ENCODE measurements at places on chromosomes 6 and 20.

- no peak for DNase-seq
These were observed 17.8 kb downstream of the HIVEP2 start for GRCh38 chr6:142927271-142927580.

DNA sequence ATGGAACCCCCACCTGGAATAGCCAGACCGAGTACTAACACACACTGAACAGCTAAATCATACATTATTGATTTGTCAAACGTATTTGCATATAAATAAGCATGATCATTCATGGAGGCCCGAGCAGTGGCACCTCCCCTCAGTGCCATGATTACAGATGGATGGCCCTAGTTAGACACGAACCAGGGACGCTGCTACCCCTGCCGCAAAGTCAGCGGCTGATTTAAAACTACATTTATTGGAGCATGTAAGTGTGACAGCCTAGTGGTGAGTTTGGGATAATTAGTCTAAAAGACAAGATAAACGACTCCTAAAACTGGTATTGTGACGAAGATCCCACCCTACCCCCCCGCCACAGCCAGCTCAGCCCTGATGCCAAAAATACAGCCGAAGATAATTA lies 159.1 kb upstream of the MAFB start:
- DNase-seq, result no peak

DNA sequence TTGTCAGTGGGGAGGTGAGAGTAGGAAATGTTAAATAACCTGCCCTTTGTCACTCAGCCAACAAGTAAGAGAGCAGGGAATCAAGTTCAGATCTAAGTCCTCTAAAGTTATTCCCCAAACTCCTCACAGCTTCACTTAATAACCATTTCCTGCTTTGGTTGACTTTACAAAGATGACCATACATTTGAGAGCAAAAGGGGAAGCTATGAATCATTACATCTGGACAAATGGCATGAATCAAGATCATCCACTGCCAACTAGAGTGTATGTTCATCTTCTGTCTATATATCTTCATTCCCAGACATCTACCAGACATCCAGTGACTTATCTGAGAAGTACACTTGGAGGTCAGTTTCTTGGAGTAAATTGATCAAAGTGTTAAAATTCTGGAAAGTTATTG lies 15.1 kb upstream of the HIVEP2 start:
- no peak for DNase-seq

- no peak for DNase-seq
These were observed 138.9 kb upstream of the AGPAT4 start for GRCh38 chr6:161412795-161413194.

GRCh38 chr6:8743170-8743745 lies 307.9 kb upstream of the SLC35B3 start:
- DNase-seq, result no peak

- no peak for DNase-seq
These were observed 106.1 kb downstream of the TFAP2C start for GRCh38 chr20:56735084-56735642.

DNA sequence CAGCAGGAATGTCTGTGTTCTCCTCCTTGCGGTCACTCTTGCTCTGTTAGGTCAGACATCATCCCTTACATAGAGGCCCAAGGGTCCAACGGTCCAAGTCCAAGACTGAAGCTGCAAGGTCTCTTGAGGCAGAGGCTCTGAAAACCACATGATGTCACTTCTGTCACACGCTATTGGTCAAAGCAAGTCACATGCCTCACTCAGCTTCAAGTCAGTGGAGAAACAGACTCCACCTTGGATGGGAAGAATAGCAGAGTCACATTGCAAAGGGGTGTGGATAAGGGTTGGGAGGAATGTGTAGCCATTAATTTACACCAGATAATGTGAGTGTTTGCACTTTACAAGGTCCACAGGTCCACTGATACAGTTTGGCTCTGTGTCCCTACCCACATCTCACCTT lies 17.5 kb downstream of the SLC52A3 start:
- DNase-seq, result no peak

DNA sequence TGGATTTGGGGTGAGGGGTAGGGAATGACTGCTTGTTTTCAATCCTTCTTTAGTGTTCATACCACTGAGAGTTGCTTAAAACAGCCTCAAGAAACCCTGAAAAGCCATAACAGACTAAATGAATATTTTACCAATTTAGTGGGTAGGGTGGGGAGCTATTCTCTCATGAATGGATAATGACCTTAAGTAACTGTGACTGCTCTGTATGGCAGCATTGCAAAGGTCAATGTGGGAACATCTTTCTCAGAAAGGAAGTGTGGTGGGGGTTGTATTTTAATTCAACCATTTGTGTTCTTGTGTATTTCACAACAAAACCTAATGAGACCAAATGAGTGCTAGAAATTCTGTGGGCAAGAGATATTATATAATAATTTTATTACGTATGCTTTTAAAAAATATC lies 55.7 kb downstream of the PHACTR2 start:
- no peak for DNase-seq

- no peak for DNase-seq
These were observed 43.9 kb downstream of the HLA-A start for GRCh38 chr6:29986179-29986781.

DNA sequence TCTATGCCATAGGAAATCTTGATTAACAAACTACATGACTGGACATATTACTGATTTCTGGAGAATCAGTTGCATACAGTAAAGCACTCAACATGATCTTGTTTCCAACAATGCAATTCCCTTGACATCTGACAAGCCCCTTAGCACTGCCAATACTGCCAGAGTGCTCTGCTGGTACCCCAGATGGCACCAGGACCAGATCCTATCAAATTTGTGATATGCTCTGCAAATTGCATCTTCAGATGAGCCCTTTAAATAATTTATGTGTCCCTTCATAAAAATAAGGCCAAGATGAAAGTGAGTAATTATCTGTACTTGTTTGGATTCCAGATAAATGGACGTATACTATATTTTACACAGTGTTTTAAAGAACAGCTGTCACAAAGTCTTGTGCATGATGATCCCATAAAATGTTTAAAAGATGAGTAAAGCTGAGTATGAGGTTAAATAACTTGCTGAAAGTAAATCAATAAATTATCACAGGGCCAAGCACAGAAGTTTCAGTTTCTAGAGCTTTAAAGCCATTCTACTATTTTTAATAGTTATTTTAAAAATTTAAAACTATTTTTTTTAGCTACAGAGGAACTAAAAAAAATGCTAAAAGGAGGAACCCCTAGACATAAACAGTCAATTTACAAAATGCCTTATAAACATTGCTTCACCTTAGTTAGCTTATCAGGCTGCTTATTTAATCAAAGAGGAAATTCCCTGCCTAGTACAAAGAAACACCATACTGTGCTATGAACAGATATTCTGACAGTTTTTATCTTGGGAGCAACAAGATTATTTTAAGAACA lies 42.1 kb downstream of the NUDT3 start:
- no peak for DNase-seq

DNA sequence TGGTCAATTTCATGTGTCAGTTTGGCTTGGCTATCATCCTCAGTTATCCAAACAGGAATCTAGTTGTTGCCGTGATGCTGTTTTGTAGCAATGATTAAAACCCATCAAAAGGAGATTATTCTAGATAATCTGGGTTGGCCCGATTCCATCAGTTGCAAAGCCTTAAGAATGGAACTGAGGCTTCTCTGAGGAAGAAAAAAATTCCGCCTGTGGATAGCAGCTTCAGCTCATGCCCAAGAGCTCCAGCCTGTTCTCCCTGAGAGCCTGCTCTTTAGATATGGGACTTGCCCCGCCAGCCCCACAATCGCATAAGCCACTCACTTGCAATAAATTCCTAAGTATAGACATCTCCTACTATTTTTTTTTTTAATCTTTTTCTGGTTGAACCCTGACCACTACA lies 61.5 kb downstream of the SEL1L2 start:
- DNase-seq, result no peak

DNA sequence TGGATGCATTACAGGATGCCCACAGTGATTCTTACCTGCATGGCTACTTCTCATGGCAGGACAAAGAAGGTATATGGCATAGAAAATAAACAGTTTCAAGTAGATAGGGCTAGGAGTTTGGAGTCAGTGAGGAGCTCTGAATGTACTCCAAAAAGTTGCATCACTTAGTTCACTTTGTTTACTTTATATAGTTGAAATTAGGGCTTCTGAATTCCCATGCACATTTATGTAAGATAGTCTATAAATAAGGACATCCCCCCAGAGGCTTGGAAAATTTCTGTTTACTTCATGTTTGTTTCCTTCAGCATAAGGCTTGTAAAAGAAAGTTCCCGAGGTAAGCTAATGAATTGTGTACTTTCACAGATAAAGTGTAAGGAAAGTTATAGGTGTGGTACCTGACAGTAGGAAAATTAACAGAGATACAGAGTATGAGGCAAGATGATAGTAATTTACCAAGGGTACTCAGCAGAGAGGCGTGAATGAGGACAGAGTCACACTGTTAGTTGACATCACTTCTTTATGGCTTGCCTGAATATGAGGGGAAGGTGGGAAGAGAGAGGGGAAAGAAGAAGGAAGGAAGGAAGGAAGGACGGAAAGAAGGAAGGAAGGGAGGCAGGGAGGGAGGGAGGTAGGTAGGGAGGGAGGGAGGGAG lies 51.1 kb downstream of the ADTRP start:
- DNase-seq, result no peak

GRCh38 chr6:138864343-138864890 lies 68.5 kb downstream of the ECT2L start:
- no peak for DNase-seq
